ENCODE measurements at places on chromosomes 6 and 20. TPM values are rescaled to one million over a fixed set of nuclear protein-coding genes. Genes with fewer than 3 reads are reported as not detected.

- H3K27ac ChIP-seq = peak overlapping the region; percentile 93
- DNase-seq = no peak
- H3K36me3 ChIP-seq = no peaks in the 10 kb centered on the region
- H3K27me3 ChIP-seq = no peaks in the 10 kb centered on the region
These were observed 56.3 kb upstream of the CD93 start for GRCh38 chr20:23142162-23143050.

GRCh38 chr20:39936401-39936800 is 752.6 kb downstream of the MAFB start:
- H3K4me3 ChIP-seq = no peak overlapping the region
- no peaks in the 10 kb centered on the region for H3K4me1 ChIP-seq
- no peaks in the 10 kb centered on the region for H3K36me3 ChIP-seq
- DNase-seq = no peak

DNA sequence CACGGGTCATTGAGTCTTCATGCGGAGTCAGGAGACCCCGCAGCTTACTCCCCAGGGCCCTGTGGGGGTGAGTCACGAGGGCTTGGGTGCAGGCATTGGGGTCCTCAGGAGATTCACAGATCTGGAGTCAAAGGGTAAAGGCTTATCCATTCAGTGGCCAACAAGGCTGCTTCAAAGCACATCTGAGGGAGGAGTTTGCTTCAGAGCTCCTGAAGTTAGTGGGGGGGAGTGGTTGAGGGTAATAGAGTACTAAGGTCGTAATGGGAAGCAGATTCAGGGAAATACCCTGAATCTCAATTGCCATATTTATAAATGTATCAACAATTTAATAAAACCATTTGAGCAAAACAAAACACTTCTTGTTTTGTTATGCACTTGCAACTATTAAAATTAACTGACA is 37.3 kb downstream of the SH3BGRL2 start:
- no peaks in the 10 kb centered on the region for H3K4me1 ChIP-seq
- H3K27ac ChIP-seq = no peak overlapping the region
- H3K36me3 ChIP-seq = no peaks in the 10 kb centered on the region
- H3K27me3 ChIP-seq = no peaks in the 10 kb centered on the region
- no peak for DNase-seq

GRCh38 chr6:9627916-9628315 is 787.0 kb downstream of the TFAP2A start:
- no peaks in the 10 kb centered on the region for H3K36me3 ChIP-seq
- no peak for DNase-seq
- no peaks in the 10 kb centered on the region for H3K27me3 ChIP-seq
- no peak overlapping the region for H3K4me3 ChIP-seq

DNA sequence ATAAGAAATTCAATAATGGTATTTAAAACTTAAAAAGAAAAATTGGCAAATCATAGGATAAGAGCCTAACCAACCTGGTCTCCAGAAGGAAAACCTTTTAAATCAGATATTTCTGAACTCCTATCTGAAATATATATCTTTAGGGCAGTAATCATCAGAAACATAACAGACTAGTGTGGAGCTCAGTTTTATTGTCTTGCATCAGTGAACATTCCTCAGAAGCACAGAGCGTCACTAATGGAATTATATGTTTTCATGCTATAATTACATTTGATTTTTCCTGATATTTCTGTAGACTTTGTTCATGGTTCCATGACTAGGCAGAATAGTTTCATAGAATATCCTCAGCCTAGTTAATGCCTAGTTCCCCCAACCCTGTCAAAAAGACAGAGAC is 262.2 kb downstream of the EYA4 start:
- DNase-seq = no peak
- H3K27me3 ChIP-seq = no peaks in the 10 kb centered on the region
- H3K4me3 ChIP-seq = no peak overlapping the region

DNA sequence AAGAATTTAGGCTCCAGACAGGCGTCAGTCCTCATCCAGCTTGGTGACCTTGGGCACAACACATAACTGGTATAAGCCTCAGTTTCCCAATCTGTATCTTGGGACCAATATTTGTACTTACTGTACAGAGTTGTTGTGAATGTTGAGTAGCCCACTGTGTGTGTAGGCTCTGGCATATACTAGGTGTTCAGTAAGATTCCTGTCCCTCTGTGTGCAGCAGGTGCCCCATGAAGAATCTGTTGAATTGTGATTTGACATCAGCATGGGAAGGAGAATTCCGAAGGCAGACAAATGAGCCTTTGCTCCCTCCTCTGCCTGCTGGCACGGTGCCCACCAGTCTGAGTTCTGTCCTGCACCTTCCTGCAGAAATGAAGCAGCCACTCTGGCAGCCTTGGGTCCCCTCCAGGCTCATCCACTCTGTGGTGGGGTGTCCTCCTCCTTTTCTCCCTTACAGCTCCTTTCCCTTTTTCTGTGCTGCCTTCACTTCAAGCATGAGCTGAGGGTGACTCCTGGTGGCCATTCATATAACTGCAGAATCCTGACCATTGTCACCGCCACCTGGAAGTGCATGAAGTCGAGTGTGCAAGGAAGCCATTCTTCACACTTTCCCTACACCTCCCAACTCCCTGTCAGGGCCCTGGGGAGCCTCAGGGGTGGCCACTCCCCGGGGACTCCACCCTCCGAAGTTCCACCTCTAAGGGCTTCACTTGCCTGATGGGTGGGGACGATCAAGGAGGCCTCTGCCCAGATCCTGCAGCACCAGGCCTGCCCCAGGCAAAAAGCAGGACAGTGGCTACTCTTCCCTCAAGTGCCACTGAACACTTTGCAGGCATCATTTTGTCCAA is 48.2 kb downstream of the MRPL14 start:
- H3K4me3 ChIP-seq = no peak overlapping the region
- no peaks in the 10 kb centered on the region for H3K36me3 ChIP-seq
- peaks cover 14% of the 10 kb centered on the region for H3K4me1 ChIP-seq
- H3K27me3 ChIP-seq = no peaks in the 10 kb centered on the region
- DNase-seq = peak; percentile 89

Gene ASIP
- total RNA-seq = not detected

- no peaks in the 10 kb centered on the region for H3K27me3 ChIP-seq
- H3K4me1 ChIP-seq = no peaks in the 10 kb centered on the region
- no peak overlapping the region for H3K4me3 ChIP-seq
- no peak overlapping the region for H3K27ac ChIP-seq
- H3K36me3 ChIP-seq = peaks cover 14% of the 10 kb centered on the region
These were observed 8.3 kb downstream of the OARD1 start for GRCh38 chr6:41063884-41064285.

DNA sequence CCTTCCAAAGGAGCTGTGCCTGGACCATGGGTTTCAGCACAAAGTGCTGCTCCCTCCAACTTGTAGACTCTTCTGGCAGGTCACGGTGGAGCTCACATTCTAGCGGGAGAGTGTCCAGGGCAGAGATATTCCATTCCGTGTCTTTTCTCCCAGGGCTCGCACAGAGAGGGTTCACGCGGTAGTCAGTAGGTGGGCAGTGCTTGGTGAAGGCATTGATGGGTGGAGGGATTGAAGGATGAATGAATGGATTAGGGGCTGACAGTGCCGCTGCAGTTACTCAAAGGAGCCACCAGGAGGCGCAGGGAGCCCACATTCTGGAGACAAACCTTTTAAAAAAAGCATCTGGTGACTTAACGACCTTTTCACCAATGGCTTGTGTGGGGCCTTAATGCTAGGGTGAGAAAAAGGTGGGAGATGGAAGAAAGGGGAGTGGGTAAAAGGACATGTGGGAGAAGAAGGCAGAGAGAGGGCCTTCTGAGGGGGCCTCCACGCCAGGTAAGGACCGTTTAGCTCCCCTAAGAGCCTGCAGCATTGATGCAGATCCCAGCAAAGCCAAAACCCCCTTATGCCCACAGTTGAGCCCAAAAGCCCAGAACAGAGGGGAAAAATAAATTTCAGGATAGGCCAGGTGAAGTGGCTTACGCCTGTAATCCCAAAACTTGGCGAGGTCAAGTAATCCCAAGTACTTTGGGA is 17.5 kb upstream of the FAM110A start:
- no peaks in the 10 kb centered on the region for H3K4me1 ChIP-seq
- no peak overlapping the region for H3K27ac ChIP-seq
- H3K4me3 ChIP-seq = no peak overlapping the region
- DNase-seq = no peak
- no peaks in the 10 kb centered on the region for H3K27me3 ChIP-seq

DNA sequence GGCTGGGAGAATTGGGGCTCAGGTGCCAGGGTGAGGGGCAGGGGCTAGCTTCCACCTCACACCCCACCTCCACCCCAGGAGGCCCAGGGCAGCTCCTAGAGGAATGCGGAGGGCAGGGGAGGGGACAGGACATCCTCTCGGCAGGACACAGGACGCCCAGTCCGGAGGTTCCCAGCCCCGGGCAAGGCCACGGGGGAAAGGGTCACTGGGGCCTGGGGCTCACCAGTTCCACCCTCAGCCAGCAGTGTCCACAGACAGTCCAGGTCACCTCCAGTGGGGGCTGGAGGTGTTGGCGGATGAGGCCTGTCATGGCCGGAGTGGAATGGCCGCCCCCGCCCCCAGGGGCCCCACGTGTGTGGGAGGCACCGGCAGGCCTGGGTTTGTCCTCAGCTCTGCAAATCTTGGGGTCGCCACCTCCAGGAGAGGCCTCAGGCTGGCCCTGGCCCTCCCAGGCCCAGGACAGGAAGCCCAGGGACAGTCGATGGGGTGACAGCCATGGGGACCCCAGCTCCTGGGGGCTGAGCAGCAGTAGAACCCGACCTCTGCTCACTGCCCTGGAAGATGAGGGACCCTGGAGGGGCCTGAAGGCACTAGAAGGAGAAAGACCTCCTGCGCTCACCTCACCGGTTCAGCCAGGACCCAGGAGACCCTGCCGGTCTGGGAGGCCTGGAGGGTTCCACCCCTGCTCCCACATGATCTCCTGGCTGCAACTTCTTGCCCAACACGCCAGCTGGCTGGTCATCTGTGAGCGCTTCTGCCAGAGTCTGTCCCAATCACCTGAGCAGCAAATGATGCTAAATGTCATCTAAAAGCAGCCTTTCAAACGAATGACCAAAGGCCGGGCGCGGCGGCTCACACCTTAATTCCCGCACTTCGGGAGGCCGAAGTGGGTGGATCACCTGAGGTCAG is 13.0 kb upstream of the ABHD16B start:
- no peak for DNase-seq
- H3K27ac ChIP-seq = no peak overlapping the region
- no peaks in the 10 kb centered on the region for H3K4me1 ChIP-seq
- peaks cover 3% of the 10 kb centered on the region for H3K27me3 ChIP-seq
- no peak overlapping the region for H3K4me3 ChIP-seq
- H3K36me3 ChIP-seq = no peaks in the 10 kb centered on the region

GRCh38 chr6:20433929-20434328 is 32.2 kb downstream of the E2F3 start:
- DNase-seq = no peak
- no peak overlapping the region for H3K4me3 ChIP-seq
- no peaks in the 10 kb centered on the region for H3K36me3 ChIP-seq
- no peaks in the 10 kb centered on the region for H3K27me3 ChIP-seq
- H3K4me1 ChIP-seq = peaks cover 11% of the 10 kb centered on the region
- no peak overlapping the region for H3K27ac ChIP-seq

GRCh38 chr6:148884461-148884860 is 137.6 kb downstream of the UST start:
- peak overlapping the region; percentile 1 for H3K27ac ChIP-seq
- H3K36me3 ChIP-seq = no peaks in the 10 kb centered on the region
- DNase-seq = no peak
- no peak overlapping the region for H3K4me3 ChIP-seq

Gene MRAP2
- 47.3 TPM for total RNA-seq

GRCh38 chr6:91082311-91082832 is 495.5 kb upstream of the MAP3K7 start:
- H3K27me3 ChIP-seq = no peaks in the 10 kb centered on the region
- H3K4me1 ChIP-seq = no peaks in the 10 kb centered on the region
- DNase-seq = no peak
- no peak overlapping the region for H3K27ac ChIP-seq
- H3K36me3 ChIP-seq = no peaks in the 10 kb centered on the region

Gene PBOV1
- total RNA-seq = not detected

Gene FBXL4
- 9.4 TPM for total RNA-seq

Gene E2F1
- 0.53 TPM for total RNA-seq

- H3K36me3 ChIP-seq = no peaks in the 10 kb centered on the region
- no peak for DNase-seq
- peaks cover 5% of the 10 kb centered on the region for H3K27me3 ChIP-seq
- no peak overlapping the region for H3K27ac ChIP-seq
- no peak overlapping the region for H3K4me3 ChIP-seq
These were observed 152.3 kb downstream of the OR2B2 start for GRCh38 chr6:27759930-27760329.

DNA sequence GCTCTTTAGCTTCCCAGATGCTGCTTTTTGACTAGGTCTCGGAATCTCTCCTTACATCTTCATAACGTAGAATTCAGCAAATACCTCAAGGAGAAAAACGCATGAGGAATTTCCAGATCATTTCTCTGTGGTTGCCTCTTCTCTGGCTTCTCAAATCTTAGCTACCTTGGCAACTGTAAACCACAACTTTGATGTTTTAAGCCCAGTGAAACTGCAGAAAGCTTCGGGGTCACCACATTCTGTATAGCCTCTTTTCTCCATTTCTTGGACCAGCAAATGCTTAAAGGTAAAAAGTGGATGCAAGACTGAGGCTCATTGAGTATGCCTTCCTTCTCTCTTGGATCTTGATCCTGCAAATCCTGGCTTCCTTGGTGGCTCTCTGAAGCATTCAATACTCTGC is 125.5 kb upstream of the FBXL4 start:
- H3K36me3 ChIP-seq = no peaks in the 10 kb centered on the region
- no peaks in the 10 kb centered on the region for H3K27me3 ChIP-seq
- no peak overlapping the region for H3K4me3 ChIP-seq
- DNase-seq = no peak
- no peak overlapping the region for H3K27ac ChIP-seq
- H3K4me1 ChIP-seq = no peaks in the 10 kb centered on the region

DNA sequence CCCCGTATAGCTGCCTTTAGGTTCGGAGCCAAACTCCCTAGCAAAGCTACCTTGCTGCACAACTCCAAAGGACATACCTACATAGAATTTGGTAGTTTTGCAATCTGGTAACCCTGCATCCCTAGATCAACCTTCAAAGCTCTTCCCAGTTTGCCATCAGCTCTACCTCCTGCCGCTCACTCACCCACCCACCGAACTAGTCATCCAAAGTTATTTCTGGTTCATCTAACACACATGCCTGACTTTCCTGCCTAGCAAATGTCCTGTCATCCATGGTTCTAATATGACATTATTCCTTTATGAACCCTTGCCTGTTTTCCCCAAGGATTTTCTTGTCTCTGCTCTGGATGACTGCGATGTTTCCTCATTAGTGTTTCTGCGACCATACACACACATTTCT is 21.6 kb downstream of the SPAG4 start:
- no peaks in the 10 kb centered on the region for H3K4me1 ChIP-seq
- H3K4me3 ChIP-seq = no peak overlapping the region
- peaks cover 6% of the 10 kb centered on the region for H3K36me3 ChIP-seq
- DNase-seq = no peak
- no peak overlapping the region for H3K27ac ChIP-seq

Gene OR2J1
- not detected for total RNA-seq

Gene ADRM1
- total RNA-seq = 236 TPM

All from ascending aorta (tissue), 2 donors.